GM13977 (cell line): ENCODE measurements at places on chromosomes 1 and 21.

DNA sequence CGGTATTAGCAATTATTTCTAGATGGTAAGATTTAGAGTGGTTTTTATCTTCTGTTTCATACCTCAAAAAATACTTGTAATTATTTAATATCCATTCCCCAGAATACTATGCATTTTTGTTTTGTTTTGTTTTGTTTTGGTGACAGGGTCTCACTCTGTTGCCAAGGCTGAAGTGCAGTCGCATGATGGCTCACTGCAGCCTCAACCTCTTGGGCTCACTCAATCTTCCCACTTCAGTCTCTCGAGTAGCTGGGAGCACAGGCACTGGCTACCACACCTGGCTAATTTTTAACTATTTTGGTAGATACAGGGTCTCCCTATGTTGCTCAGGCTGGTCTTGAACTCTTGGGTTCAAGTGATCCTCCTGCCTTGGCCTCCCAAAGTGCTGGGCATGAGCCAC lies 252.7 kb downstream of the AKT3 start:
- no peak for DNase-seq

GRCh38 chr1:13951793-13952751 lies 252.1 kb downstream of the PRDM2 start:
- DNase-seq, result no peak

- no peak for DNase-seq
These were observed 149.6 kb downstream of the LMO4 start for GRCh38 chr1:87478231-87478630.

- no peak for DNase-seq
These were observed 13.4 kb downstream of the PLA2G5 start for GRCh38 chr1:20083178-20083944.

DNA sequence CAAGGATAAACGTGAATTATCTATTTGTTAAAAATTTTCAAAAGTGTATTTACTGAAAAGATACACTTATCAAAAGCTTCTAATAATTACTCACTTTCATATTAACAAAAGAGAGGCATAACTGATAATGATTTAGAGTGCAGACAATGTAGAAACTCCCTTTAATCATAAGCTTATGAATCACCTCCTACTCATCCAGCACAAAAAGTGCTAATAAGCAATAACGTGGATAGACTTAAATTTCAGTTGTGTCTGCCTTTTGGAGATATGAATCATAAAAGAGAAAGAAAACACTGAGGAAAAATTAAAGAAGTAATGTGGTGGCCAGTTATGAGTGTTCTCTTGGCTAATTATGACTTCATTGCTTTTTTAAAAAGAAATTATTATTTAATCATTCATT lies 827.6 kb upstream of the B3GALT2 start:
- DNase-seq, result no peak

- no peak for DNase-seq
These were observed 79.1 kb downstream of the TPR start for GRCh38 chr1:186295980-186296379.

DNA sequence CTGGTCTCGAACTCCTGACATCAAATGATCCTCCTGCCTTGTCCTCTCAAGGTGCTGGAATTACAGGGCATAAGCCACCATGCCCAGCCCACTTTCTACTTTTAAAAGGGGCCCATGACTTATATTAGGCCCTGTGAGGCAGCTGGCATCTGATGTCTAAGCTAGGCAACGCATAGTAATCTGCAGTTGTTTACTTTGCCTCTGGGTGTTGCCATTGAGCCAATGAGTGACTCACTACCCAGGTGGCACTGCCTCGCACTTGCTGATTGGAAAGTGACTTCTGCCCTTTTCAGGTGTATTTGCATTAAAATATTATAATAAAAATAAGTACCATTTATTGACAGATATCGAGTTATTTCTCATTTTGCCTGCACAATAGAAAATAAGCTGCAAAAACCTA lies 84.9 kb downstream of the KIF14 start:
- peak; percentile 24 for DNase-seq

DNA sequence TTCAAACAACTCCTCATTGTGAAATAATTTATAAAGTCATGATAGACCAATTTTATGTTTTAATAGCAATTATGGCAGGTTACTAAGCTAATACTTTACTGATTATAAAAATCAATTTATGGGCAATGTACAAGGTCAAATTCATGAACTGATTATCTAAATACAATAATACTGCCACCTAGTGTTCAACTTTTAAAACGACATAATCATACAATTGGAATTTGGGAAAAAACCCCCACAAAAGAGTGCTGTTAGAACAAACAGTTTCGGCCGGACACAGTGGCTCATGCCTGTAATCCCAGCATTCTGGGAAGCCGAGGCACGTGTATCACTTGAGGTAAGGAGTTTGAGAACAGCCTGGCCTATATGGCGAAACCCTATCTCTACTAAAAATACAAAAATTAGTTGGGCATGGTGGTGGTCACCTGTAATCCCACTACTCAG lies 14.0 kb downstream of the GTF2B start:
- DNase-seq, result no peak

DNA sequence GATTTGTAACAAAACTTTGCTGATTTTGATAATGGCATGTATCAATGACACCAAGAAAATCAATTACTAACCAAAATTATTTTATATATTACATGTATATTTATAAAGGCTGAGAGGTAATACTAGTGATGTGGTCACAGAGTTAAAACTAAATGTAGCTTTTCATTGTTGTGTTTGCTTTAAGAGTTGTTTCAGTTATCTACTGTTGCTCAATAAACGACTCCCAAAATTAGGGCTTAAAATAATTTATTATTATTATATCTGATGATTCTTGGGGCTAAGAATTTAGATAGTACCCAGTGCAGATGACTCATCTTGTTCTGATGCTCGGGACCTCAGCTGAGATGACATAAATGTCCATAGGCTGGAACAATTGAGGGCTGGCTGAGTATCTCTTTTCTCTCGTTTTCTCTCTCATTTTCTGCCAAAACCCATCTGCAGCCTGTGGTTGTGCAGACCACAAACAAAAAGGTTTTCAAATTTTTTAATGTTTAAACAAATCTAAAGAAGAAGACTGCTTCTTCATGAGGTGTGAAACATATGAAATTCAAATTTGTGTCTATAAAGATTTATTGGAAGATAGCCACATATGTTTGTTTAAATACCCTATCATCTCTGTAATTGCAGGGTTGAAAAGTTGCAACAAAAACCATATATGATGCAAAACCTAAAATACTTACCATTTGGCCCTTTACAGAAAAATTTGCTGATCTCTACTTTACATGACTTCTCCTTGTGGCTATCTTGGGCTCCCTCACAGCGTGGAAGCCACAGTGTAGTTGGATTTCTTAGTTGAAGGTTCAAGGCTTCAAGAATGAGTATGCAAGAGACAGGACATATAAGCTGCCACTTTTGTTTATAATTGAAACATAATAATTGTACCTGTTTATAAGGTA lies 14.8 kb upstream of the PTPRC start:
- no peak for DNase-seq

DNA sequence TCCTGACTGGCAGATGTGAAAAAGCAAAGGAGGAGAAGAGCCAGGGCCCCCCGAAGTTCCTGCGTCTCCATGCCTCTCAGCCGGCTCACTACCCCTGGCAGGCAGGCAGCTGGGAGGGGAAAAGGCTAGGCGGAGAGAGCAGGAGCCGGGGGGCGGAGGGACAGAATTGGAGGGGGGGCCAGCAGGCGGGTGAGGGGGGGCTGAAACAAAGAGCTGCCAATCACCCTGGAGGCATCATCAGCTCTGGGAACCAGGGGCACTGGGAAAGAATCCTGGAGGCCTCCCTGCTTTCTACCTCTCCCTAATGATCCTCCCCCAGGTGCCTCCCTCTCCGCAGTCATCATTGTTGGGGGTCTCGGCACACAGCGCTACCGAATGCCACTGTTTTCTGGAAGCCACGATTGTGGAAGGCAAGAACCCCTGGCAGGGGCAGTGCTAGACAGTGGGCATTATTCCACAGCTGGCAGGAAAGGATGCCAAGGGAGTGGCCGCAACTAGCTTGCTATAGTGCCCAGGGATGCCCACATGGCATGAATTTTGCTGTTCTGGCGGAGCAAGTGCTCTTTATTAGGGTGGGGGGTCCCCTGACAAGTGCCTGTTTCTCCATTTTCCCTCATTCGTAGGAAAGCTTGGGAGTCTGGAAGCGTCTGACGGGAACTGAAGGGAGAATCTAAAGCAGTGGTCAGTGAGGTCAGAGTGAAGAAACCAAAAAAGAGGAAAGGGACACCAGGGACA lies at the start of gene THBS3:
Gene THBS3, minus strand, starts transcription at position 92 of the 735 bp plus-strand sequence. Its CDS starts 21 bp downstream, at position 71.
- DNase-seq, result no peak

- DNase-seq, result no peak
These were observed 238.6 kb downstream of the FOXD2 start for GRCh38 chr1:47676311-47677054.

- no peak for DNase-seq
These were observed 347.4 kb upstream of the PTBP2 start for GRCh38 chr1:96374076-96374762.

- DNase-seq, result no peak
These were observed 7.0 kb downstream of the PALMD start for GRCh38 chr1:99652881-99653281.

GRCh38 chr1:71850515-71850914 lies 431.8 kb downstream of the NEGR1 start:
- DNase-seq, result no peak

DNA sequence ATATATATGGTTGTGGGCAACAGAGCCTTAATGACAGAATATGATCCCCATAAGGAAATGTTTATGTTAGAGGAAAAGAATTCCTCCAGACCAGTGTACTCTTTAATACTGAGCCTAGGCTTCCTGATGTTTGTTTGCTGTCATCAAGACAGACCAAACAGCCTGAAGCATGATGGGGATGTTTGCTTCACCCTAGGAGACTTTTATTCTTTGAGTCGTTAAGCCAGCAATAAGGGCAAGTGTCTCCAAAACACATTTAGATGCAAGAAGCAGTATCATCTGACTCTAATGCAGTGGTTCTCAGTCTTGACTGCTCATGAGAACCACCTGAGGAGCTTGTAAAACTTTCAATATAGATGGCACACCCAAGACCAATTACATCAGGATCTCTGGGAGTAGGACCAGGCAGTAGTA lies 33.1 kb downstream of the UBE2U start:
- DNase-seq, result no peak

DNA sequence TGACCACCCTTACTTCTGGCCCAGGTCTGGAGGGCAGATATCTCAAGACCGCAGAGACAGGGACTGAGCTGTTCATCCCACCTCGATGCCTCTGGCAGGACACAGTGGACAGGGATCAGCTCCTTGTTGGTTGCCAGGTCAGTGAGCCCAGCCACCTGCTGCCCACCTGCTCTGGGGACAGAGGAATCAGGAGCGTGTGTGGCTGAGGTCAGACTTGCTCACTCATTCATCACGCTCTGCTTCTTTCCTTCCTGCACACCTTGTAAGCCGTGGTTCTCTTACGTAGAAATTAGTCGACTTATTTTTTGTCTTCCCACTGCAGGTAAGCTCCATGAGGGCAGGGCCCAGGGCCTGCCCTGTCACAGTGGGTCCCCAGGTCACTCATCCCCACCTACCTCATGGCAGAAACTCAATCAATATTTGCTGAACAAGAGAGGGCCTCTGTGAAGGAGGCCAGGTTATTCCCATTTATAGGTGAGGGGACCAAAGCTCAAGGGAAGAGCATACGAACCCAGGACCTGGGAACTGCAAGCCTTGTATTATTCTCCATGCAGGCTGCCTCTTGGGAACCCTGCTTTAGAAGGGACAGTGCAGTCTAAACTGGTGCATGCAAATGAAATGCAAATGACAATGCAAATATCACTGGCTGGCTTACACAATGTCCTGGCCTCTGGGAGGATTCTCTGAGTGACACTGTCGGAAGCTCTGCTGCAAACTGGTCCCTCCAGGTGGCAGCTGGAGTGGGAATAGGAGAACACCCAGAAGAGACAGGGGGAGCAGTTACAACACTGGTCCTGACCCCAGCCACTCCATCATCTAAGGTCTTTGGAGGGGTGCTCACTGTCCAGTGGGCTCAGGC lies 58.4 kb upstream of the PAX7 start:
- DNase-seq, result no peak

GRCh38 chr21:32916522-32917099 lies 109.1 kb upstream of the OLIG2 start:
- no peak for DNase-seq

- no peak for DNase-seq
These were observed 31.4 kb downstream of the STPG1 start for GRCh38 chr1:24382165-24382577.

- no peak for DNase-seq
These were observed 4.6 kb upstream of the ID3 start for GRCh38 chr1:23563755-23564374.

DNA sequence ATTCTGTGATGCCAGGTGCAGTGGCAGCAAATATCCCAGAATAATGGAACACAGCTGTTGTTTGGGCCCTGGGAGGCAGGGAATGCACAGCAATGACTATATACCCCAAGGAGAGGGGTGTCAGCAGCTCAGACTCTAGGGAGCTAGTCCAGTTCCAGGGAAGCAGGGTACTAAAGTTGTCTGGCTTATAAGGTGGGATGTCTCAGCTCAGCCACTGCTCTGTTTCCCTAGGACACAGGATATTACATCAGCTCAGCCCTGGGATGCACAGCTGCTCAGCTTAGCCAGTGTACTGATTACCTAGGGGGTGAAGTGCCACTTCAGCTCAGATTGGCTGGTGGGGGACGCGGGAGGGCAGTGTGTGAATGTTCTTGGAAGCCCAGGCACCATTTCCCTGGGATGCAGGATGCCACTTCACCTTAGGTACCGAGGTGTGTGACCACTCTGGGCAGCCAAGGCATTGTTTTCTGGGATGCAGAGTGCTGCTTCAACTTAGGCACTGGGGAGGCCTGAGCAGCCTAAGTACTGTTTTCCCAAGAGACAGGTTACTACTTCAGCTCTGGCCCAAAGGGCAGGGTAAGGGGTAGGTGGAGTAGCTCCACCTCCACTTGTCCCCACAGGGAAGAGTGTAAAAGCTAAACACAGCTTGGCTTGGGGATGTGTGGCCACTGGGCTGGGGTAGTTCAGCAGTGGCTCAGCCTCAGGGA lies 59.4 kb downstream of the DIPK1A start:
- no peak for DNase-seq

DNA sequence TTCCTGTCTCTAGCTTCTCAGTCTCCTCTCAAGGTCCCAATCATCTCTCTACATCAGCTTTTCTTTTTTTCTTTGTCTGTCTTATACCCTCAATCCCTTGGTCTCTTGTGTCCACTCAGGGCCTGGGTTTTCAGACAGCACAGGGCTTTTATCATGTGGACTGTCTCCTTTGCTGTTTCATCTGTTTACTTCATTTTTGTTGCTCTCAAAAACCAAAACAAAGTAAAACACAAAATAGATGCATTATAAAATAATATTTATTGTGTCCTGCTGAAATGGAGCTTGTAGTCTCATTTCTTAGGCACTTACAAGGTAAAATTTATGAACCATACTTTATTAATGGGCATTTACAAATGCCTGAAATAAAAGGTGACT lies 17.8 kb upstream of the SLAMF6 start:
- DNase-seq, result no peak
